ENCODE measurements at places on chromosomes 3 and 15.

GRCh38 chr15:86444527-86444926 lies 364.9 kb downstream of the AGBL1 start:
- DNase-seq, result no peak

DNA sequence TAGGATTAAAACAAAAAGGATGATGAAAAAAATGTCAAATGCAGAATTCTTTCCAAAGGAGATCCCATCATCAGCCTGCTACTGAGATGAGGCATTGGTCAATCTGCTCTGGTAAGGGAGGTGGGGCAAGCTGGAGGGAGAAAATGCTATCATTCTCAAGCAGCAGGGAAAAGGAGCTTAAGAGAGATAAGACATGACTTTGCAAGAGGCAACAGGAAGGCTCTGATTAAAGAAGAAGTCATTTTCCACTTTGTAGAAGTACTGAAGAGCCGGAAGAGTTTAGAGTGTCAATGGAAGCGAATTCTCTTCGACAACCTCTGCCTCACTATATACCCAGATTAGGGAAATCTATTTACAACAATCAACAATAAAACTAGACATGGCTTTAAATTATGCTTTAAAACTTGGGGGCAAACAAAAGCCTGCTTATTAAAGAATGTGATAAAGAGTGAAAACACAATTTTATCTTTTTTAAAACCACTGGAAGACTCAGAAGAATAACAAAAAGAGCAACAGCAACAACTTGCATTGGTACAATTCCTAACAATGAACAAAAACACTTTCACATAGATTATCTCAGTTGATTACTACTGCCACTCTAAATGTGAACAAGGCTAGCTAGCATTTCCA lies 81.8 kb upstream of the NANOGP8 start:
- DNase-seq, result no peak

DNA sequence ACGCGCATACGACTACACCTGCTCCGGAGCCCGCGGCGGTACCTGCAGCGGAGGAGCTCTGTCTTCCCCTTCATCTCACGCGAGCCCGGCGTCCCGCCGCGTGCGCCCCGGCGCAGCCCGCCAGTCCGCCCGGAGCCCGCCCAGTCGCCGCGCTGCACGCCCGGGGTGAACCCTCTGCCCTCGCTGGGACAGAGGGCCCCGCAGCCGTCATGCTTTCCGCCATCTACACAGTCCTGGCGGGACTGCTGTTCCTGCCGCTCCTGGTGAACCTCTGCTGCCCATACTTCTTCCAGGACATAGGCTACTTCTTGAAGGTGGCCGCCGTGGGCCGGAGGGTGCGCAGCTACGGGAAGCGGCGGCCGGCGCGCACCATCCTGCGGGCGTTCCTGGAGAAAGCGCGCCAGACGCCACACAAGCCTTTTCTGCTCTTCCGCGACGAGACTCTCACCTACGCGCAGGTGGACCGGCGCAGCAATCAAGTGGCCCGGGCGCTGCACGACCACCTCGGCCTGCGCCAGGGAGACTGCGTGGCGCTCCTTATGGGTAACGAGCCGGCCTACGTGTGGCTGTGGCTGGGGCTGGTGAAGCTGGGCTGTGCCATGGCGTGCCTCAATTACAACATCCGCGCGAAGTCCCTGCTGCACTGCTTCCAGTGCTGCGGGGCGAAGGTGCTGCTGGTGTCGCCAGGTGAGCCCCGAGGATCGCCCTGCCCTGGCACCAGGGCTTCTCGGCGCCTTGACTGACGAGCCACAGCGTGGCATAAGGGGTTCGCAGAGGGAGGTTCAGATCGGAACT lies 420 bp downstream of the SLC27A2 start:
- DNase-seq, result peak; percentile 55

- no peak for DNase-seq
Observed at GRCh38 chr3:33001889-33002288, 50.4 kb downstream of the CCR4 start.

- no peak for DNase-seq
Observed at GRCh38 chr15:73460662-73461061, 17.7 kb downstream of the REC114 start.

DNA sequence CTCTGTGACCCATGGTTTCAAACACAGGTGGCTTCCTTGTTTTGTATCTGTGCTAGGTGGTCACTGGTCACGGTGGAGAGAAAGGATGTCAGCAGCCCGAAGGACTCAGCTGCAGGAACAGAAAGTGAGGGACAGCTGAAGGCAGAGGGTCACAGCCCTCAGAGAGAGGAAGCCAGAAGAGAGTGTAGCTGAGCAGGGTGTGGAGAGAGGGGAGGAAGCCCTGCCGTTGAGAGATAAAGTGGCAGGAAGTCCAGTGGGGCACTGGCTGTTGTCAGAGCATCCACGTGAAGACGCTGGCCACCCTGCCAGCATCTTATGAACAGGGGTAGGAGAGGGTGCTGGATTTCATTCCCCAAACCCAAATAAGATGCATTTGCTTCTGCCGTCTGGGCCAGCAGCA lies 36.9 kb downstream of the LIMD1 start:
- no peak for DNase-seq

DNA sequence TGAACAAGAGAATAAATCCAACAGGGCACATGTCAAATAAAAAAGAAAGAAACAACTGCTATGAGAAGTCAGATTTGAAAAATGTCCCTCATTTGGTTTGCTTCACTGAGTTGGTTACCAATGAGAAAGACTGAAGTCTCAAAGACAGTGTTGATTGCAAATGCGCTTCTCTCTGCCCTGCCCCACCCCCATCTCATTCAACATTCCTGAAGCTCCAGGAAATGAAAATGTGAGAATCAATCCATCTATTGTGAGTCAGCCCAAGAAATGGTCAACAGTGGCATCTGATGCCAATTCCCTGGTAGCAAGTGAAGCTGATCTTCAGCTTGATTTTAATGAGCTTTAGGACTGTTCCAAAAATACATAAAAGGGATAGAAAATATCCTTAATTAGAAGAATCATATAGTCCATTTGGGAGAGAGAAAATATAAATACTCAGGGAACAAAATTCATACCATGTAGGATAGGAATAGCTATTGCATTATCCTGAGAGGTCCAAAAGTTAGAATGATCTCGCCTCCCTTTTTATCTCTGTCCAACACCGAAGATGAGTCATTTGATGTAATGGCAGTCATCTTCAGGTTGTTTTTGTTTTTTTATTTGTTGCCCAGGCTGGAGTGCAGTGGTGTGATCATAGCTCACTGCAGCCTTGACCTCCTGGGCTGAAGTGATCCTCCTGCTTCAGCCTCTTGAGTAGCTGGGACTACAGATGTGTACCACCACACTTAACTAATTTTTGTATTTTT lies 200.3 kb upstream of the UMPS start:
- DNase-seq, result peak; percentile 66

- DNase-seq, result no peak
Observed at GRCh38 chr15:77001966-77002365, 7.0 kb downstream of the PSTPIP1 start.

GRCh38 chr3:9248522-9249271 lies 749 bp downstream of the SRGAP3 start:
- no peak for DNase-seq

- DNase-seq, result no peak
Observed at GRCh38 chr3:188272481-188273372, 118.8 kb downstream of the LPP start.

DNA sequence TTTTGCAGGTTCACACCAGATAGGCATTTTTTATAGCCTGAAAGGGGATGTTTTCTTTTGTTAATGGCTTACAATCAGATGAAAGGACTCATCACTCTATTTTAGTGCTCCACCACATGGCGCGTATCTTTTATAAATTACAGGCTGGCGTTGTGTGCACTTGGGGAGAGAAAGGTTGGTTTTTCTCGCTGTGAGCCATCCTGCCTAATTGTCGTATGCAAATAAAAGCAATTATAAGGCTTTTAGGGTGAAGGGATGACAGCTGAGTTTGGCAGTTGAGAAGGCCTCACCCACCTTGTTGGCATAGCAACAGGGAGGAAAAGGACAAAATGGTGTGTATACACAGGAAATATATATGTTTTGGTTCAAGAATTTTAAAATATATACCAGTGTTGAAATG lies 268.0 kb downstream of the NR2F2 start:
- DNase-seq, result no peak

GRCh38 chr15:90863987-90864386 lies 4.4 kb upstream of the FURIN start:
- DNase-seq, result no peak

DNA sequence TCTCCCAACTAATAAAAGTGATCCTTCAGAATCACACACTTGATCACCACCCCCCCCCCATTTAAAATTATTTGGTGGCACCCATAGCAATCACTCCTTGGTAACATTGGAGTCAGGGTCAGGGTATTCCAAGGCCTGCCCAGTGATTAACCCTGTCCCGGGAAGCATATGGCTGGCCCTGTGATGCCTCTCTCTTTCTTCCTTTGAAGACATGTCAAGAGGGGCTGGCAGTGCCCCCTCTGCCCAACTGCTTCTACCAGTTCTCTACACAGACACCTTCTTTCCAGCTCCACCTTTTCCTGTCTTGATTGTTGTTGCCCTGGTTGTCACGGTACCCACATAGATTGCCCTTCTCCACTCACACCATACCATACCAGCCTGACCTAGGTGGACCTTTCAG lies 30.9 kb upstream of the MANF start:
- peak; percentile 46 for DNase-seq

GRCh38 chr15:100925480-100925879 lies 6.3 kb downstream of the LRRK1 start:
- DNase-seq, result no peak

DNA sequence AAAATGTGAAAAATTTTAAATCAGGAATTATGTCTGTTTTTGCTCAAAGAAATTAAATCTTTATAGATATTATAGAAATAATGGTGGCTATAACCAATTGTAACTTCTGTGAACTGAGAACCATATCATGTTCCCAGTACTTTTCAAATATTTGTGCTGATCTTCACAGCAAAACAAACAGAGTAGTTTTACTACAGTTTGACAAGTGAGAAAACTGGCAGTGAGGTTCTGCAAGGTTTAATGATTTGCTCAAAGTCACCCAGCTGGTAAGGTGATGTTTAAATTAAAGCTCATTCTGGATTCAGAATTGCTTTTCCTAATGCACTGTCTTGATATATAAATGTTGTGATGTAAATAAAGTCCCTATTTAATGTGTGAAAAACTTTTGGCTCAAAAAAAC lies 22.0 kb upstream of the SPTSSB start:
- peak; percentile 31 for DNase-seq

DNA sequence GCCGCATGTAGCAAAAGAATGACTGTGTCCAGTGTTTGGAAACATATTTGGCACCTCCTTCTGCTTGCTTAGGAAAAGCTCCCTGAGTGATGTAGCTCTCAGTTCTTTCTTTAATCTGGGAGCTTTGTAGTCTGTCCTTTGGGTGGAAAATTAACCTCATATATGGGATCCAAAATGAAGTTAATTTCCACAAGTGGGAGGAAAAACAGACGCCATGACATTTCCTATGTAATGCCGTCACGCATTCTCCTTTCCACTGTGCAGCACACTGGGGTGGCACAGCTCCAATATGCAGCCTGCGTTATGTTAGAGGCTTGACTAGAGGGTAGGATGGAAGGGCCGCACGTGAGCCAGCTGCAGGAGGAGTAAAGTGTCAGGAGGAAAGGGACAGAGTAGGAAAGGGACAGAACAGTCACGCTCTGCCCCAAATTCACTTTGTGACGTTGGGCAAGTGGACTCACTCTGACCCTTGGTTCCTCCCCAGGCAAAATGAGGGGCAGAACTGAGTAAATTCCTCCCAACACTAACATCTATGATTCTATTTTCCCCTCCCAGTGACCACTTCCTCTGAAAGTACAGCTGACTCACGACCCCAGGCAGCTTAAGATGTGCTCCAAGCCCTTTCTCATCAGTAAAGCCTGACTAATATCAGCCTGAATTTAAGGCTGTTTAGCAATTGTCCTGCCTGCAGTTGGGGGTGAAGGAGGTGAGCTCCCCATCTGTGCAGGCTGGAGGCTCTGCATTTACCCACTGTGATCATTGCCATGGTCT lies 176.5 kb upstream of the PFN2 start:
- DNase-seq, result no peak

- peak; percentile 87 for DNase-seq
Observed at GRCh38 chr3:101827211-101828174, 21.8 kb upstream of the NFKBIZ start.

- no peak for DNase-seq
Observed at GRCh38 chr3:46059432-46059831, 32.1 kb upstream of the XCR1 start.

DNA sequence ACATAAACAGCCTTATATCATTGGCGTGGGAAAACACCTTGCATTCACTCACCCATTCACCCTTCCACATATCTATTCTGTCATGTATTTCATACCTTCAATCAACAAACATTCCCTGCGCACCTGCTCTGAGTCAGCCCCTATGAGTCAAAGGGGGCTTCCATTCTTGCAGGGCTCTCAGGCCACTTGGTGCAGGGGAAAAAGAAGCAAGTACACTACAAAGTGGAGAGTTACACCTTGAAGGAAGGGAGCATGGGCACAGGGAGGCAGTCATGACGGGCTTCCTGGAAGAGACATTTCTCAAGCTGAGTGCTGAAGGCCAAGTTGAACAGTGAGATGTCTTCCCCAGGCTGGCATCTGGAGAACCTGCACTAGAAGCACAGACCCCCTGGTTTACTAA lies 4.6 kb upstream of the AMOTL2 start:
- no peak for DNase-seq

DNA sequence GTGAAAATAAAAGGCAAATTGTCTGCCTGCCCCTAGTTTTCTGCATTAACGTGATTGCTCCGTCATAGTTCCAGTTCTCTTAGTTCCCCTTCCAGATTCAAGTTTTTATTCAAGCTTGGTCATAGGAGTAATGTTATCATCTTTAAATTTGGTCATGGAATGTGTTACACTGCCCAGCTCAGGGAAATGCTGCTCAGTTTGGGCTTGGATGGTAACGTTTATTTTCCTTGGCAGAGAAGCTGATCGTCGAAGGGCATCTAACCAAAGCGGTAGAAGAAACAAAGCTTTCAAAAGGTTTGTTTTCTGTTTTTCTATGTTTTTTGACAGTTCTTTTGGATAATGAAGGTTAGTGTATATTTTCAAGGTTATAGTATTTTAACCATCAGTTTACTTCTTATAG lies 118.4 kb upstream of the FLNB start:
- no peak for DNase-seq

DNA sequence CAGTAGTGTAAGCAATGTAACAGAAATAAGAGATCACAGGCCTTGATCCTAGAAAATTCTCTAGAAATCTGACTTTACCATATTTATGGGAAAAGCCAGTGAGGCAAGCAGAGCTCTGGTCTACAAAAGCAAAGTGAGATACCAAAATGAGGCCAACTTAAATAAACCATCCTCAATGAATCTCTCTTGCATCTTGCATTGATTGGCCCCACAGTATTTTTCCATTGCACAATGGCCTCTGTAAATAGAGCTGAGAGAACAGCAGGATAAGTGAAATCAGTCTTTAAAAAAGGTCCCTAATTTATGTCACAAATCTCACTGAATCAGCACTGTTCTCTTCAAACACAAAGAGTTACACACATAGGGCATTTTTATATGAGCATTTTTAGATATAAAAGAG lies 8.9 kb downstream of the CFAP20DC start:
- DNase-seq, result no peak

- DNase-seq, result no peak
Observed at GRCh38 chr15:52105846-52106245, 6.7 kb downstream of the BCL2L10 start.

- no peak for DNase-seq
Observed at GRCh38 chr3:173191611-173192010, 50.6 kb upstream of the SPATA16 start.

GRCh38 chr15:65571971-65572370 lies 39.0 kb downstream of the INTS14 start:
- no peak for DNase-seq

Measured in HT-29 (cell line).